AG08395 (cell line): ENCODE measurements at places on chromosomes 3 and 15.

DNA sequence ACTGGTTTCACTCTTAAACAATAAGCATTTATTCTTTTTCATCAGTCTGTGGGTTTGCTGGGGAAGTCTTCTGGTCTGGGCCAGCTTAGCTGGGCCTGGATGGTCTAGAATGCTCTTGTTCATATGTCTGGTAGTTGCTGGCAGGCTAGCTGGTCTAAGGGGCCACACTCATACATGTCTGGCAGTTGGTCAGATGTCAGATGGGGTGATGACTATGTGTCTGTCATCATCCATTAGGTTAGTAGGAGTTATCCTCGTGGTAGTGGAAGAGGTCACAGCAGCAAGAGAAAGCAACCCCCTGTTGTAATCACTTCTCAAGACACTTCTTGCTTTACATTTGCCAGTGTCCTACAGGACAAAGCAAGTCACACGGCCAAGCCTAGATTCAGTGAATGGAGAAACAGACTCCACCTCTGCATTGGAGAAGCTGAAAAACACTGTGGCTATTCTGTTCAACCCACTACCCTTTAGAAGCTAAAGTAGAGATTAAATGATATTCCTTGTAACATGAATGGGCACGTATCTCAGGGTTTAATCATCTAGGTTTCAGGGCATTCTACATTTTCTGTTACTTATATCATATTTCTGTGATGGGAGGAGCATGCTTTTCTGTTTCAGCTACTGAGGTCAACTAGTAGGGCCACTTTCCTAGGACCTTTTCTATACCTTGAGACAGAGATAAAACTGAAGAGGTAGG lies 5.5 kb upstream of the ARID3B start:
- DNase-seq: no peak

DNA sequence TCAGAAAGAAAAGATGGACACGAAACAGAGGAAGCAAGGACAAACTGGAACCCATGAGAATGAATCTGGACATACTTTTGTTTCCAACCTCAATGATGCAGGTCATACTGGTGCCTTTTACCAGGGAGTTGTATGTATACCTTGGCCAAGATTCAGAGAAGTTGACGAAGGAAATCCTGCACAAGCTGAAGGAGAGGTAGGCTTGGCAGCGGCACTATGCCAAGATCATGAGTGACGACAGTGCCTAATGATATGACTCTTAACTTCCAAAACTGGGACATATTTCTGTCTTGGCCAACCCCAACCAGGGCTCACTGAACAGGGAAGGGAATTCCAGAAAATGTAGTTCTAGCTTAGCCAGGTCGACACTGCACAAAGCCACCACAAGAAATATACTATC lies 149.2 kb upstream of the SLCO3A1 start:
- no peak for DNase-seq

DNA sequence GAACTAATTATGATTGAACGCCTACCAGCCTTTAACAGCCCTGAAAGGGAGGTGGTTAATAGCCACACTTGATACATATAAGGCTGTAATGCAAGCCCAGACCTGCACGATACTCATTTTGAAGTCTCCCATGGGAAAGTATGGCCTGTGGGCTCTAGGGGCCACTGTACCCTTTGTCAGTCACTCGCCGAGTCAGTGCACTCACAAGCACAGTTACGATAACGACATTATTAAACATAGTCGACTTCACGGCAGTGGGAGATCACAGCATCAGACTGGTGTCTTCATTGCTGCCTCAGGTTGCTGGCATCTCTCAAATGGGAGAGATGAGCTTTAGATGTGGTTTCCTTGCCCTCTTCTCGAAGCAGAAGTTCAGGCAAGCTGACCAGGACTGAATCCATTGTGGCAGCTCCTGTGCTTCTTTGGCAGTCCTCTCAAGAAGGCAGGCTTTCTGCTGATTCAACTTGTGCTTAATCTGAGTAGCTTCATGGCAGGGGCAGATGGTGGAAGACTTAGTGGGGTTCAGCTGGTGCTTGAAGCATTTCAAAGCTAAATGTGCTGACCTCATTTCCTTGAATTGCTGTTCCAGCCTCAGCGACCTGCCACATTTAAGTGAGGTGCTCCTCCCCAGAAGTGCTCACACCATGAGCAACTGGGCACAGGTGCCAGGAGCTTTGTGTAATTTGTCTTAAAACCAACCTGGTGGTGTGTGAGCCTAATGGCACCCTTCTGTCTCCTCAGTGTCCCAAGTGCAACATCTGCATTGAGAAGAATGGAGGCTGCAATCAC lies 15.8 kb upstream of the P4HTM start:
- no peak for DNase-seq

- DNase-seq: peak; percentile 73
Observed at GRCh38 chr3:133488785-133489367, 84.6 kb upstream of the CDV3 start.

- no peak for DNase-seq
Observed at GRCh38 chr15:81633889-81634288, 259.9 kb upstream of the TMC3 start.

GRCh38 chr3:116640109-116640508 lies 69.5 kb upstream of the TUSC7 start:
- no peak for DNase-seq

DNA sequence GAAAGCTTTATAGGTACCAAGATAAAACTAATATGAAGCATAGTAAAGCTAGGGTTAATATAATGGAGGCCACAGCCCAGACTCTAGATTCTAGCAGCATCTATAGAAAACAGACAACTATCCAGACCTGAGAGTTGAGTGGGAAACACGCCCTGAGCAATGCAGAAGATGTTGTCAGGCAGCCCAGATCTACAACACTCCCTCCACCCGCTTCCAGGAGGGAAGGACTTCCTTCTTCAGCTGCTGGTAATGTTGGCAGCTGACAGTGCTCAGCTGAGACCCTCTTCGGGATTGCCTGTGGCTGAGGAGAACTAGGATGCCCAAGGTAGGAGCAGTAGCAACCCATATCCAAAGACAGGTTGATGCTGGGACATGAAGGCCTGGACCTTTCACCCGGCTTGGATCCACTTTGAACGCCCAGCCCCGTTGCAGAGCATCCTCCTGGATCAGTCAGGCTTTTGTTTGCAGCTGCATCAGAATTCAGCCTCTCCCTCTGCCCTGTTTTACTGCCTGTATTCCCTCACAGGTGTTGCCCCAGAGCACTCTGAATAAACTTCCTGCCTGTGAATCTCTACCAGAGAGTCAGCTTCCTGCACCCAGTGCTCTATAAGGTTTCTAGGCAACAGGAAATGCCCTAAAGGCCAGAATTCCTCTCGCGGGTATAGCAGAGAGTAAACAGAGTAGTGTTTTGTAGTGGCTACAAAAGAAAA lies 174.7 kb upstream of the IL12A start:
- peak; percentile 27 for DNase-seq

DNA sequence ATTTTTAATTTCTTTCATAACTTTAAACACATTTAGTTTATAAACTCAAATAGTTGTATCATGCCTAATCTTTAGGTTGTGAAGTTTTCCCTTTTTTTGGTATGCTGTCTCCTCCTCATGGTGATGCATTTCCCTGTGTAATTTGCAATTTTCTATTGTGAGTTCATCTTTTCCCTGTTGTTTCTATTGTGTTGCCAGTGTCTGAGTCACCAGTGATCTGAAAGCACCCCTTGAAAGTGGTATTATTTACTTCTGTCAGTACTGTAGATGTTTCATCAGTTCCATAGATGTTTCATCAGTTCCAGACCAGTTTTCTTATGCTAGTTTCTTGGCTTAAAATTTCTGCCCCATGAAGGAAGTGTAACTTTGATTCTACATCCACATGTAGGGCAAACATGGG lies 80.6 kb downstream of the OXSM start:
- no peak for DNase-seq

DNA sequence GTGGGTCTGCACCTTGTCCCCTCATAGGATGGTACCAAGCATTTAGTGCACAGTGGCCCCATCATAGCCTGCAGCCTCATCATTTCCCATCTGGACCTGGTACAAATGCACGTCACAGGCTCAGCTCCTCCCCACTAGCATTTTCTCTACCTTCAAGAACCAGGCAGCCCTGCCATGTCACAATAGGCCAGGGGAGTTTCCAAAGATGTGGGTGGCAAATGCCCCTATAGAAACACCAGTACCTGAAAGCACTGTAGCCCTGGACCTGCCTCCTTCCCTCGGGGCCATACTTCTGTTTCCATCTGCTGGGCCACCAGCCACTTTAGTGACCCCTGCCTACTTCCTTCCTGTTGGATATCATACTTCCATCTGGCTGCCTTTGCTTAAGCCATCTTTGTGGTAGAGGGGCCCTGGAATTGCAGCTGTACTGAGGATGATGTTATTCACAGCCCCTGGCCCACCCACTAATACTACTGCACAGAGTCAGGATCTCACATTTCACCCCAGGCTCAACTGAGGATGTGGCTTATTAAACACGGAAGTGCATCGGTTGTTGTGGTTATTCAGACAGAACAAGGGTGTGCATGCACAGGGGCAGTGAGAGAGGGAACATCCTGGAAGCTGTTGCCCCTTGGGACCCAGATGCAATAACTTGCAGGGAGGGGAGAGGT lies 3.8 kb downstream of the TCTA start:
- no peak for DNase-seq

- DNase-seq: no peak
Observed at GRCh38 chr3:172218350-172219323, 179.3 kb downstream of the FNDC3B start.

- peak; percentile 45 for DNase-seq
Observed at GRCh38 chr3:169661361-169662131, 2.0 kb downstream of the MECOM start.

DNA sequence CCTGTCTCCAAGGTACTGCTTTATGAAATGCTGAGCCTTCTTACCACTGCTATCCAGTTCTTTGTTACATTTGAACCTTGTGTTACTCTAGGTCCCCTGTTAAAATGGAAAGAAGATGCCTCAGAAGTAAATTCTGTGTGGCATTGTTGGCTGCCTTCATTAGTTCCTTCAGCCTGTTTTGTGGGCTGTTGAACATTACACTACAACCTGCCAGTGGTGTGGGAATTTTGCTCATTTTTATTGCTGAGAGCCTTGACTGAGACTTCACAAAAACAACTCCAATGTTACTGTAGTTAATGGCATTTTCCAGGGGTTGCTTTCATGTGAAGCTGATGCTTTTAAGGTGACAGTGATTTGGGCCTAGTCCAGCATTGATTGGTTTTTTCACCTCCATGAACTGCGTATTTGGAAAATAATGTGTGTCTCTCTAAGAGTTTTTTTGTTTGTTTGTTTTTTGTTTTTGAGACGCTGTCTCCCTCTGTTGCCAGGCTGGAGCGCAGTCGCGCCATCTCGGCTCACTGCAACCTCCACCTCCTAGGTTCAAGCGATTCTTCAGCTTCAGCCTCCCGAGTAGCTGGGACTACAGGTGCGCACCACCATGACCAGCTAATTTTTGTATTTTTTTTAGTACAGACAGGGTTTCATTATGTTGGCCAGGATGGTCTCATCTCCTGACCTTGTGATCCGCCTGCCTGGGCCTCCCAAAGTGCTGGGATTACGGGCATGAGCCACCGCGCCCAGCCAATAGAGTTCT lies 4.3 kb downstream of the MAPK6 start:
- no peak for DNase-seq

DNA sequence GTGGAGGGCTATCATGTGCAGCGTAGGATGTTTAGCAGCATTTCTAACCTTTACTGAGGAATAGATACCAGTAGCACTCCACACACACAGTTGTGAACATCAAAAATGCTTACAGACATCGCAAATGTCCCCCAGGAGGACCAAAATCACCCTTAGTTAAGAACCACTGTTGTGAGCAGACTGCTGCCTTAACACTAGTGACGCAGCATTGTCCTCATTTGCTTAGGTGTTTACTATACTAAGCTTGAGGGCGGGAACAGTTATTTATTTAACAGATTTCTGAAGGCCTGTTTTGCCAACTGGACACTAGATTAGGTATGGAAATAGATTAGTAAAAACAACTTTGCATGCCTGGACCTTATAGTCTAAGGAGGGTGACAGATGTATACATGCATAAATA lies 2.3 kb downstream of the PPP2R3A start:
- DNase-seq: no peak

GRCh38 chr3:57557085-57557537 lies 1.0 kb downstream of the PDE12 start:
- DNase-seq: peak; percentile 49

DNA sequence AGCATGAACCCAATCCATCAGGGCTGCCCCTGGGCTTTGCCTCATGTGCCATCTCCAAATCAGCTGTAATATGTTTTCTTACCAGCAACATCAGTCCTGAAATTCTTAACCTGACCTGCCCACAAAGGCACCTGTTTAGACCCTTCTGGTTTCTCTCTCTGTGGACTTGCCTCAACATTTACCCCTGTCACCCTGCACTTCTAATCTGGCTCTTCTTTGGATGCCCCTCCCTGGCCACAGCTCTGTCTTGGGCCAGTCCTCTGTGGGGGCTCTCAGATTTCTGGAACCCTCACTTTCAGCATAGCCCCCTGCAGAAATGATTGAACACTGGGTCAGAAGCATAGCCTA lies 168.7 kb upstream of the STAC start:
- no peak for DNase-seq

DNA sequence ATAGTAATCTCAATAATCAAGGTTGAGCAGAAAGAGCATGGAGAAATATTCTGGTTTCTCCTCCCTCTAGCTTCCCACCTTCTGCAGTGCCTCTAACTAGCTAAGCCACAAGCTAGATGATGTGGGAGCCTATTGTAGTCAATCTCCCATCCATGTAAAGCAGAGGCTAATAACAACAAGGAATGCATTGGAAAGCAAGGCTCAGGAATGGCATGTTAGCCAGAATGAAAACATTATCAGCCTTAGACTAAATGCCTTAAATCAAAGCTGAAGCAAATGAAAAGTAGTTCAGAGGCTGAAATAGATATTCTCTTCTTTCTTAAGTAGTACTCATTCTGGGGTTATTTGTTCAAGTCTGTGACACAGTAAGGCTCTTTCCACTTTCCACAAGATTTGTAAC lies 350.3 kb upstream of the DPPA4 start:
- DNase-seq: no peak

DNA sequence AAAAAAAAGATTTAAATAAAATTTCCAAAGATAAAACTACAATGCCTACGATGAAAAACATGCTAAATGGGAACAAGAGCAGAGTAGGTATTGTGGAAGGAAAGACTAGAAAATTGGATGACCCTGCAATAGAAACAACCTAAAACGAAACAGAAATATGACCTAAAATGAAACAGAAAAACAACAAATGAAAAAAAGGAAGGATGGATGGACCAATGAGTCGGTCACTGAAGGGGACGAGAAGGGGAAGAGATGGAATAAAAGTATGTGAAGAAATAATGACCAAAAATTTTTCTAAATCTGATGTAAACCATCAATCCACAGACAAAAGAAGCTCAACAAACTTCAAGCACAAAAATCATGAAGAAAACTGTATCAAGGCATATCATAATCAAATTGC lies 44.8 kb downstream of the TBC1D2B start:
- no peak for DNase-seq

- DNase-seq: no peak
Observed at GRCh38 chr3:95629802-95630201, 1184.6 kb upstream of the EPHA6 start.

DNA sequence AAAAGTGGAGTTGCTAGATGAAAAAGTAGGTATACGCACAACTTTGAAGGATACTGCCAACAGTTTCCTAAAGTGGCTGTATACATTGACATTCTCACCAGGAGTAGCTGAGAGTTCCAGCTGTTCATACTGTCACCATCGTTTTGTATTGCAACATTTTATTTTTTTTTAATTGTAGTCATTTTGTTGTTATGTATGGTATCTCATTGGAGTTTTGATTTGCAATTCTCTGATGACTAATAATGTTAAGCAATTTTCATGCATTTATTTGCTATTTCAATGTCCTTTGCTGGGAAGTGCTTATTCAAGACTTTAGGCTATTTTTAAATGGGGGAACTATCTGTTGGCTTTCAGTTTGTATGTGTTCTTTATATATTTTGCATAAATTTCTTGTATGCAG lies 185.1 kb upstream of the TGFBR2 start:
- DNase-seq: no peak

GRCh38 chr3:18338827-18339514 lies 86.2 kb downstream of the SATB1 start:
- DNase-seq: no peak
